ENCODE measurements at places on chromosomes 2 and 18. TPM values are rescaled to one million over a fixed set of nuclear protein-coding genes. Genes with fewer than 3 reads are reported as not detected.

- no peak overlapping the region for H3K27ac ChIP-seq
- no peaks in the 10 kb centered on the region for H3K4me1 ChIP-seq
- DNase-seq = no peak
- no peak overlapping the region for H3K4me3 ChIP-seq
Measured at GRCh38 chr2:150787353-150788093, 300.1 kb upstream of the RND3 start.

DNA sequence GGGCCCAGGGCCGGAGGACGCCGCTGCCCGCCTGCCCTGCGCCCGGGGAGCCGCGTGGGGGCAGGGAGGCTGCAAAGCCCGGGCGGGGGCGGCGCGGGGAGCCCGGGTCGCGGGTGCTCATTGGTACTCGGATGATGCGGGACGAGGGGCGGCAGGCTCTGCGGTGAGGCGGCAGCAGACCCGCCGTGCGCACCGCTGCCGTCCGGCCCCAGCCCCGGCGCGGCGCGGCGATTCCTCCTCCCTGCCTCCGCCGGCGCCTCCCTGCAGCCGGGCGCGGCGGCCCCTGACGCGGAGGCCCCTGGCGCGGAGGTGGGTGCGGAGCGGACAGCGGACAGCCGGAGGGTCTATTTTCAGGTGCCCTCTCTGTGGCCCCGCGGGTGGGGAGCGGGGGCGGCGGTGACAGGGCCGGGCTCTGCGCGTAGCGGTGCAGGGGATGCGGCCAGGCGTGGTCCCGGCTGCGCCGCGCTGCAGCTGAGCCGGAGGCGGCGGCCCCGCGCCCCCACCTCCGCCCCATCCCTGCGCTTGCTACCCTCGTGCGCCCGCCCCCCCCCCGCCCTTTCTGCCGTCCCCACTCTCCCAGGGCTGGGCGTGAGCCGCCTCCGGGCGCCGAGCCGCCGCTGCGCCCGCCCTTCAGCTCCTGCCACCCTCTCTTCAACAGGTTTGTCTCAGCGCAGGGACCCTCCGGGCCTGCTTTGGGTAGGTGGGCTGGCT lies 640 bp downstream of the SPTBN1 start:
- DNase-seq = no peak
- peaks cover 34% of the 10 kb centered on the region for H3K4me1 ChIP-seq
- peak overlapping the region; percentile 92 for H3K27ac ChIP-seq
- peak overlapping the region; percentile 95 for H3K4me3 ChIP-seq
- H3K27me3 ChIP-seq = no peaks in the 10 kb centered on the region

DNA sequence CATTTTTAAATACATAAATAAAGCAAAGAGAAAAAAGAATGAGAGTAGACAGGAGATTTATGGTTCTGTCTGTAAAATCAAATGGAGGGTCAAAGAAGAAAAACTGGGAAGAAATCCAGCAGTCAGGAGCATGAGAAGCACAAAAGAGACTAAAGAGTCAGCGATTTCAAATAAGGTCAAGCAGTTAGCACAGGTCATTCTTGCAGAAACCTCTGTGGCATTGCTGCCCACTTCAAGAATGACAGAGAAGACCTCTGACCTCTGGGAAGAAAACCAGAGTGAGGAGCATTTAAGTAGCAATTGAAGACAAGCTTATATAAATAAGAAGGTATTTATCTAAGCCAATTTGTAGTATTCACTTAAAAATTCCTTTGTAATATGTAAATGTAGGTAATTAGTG lies 172.0 kb upstream of the SPOPL start:
- H3K4me1 ChIP-seq = no peaks in the 10 kb centered on the region
- no peak overlapping the region for H3K4me3 ChIP-seq
- H3K36me3 ChIP-seq = no peaks in the 10 kb centered on the region
- H3K27me3 ChIP-seq = no peaks in the 10 kb centered on the region

Gene PTH2R
- not detected for total RNA-seq

DNA sequence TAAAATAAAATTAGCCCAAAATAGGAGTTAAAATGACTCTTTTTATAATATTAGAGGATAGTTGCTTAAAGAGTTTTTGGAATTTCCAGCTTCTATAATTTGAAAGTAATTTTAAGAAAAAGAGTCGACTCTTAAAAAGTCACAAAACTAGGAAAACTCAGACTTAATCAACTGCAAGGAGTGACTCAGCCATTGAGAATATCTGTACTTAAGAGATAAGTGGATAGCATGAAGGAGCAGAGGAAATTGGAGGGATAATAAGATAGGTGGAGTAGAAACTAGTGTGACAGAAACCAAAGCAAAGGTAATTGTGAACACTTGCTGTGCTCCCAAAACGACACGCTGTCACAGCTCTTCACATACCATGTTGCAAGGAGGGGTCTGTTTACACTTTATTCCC lies 8.4 kb downstream of the RSAD2 start:
- no peak overlapping the region for H3K27ac ChIP-seq
- no peaks in the 10 kb centered on the region for H3K27me3 ChIP-seq
- H3K4me1 ChIP-seq = no peaks in the 10 kb centered on the region
- no peaks in the 10 kb centered on the region for H3K36me3 ChIP-seq

DNA sequence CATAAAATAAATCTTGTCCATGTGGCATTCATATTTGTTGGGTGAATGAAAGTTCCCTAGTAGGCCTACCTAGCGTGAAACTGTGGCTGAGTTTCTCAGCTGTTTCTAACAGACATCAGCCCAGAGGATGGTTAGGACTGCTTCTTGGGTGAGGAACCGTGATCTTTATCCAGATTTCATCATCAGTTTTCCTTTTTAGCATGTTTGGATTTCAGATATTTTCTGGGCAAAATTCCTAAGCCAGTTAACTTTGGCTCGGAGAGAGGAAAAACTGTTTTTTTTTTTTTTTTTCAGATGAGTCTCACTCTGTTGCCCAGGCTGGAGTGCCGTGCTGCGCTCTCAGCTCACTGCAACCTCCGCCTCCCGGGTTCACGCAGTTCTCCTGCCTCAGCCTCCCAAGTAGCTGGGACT lies 53.5 kb downstream of the DGKD start:
- H3K27me3 ChIP-seq = no peaks in the 10 kb centered on the region
- no peak for DNase-seq
- H3K36me3 ChIP-seq = no peaks in the 10 kb centered on the region
- no peak overlapping the region for H3K27ac ChIP-seq
- H3K4me3 ChIP-seq = no peak overlapping the region
- H3K4me1 ChIP-seq = peaks cover 13% of the 10 kb centered on the region

Gene UGT1A1
- 0.98 TPM for total RNA-seq

DNA sequence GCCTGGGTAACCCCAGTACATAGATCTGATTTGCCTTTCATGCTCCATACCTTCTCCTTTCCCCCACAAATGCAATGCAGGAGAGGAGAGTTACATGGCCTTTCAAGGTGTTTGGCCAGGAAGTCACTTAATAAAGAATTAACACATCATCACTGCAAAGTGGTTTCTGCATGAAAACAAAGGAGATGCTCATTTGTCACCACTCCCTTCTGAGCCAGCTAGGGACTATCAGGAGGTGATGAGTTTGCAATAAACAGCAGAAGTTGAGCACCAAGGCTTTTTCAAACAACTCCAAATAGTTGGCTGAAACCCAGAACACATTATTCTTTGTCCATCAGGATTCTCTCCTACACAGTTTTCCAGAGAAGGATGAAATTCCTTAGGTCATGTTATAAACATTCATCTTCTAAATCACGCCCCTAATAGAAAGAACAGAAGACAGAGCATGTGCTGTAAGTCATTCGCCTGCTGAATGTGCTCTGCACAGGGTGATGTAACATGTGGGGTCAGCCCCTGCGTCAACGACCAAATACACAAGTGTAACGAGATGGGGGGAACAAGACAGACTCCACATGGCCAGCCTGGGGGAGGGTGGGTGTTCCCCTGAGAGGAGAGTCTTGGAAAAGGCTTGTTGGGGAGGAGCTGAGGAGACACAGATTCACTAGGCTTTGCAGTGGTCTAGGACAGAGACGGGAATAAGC lies 87.3 kb upstream of the RMDN2 start:
- H3K4me1 ChIP-seq = no peaks in the 10 kb centered on the region
- peak; percentile 94 for DNase-seq
- H3K4me3 ChIP-seq = no peak overlapping the region
- H3K27ac ChIP-seq = peak overlapping the region; percentile 34
- H3K27me3 ChIP-seq = no peaks in the 10 kb centered on the region

- H3K27ac ChIP-seq = peak overlapping the region; percentile 91
- H3K4me1 ChIP-seq = peaks cover 54% of the 10 kb centered on the region
- no peak for DNase-seq
- no peaks in the 10 kb centered on the region for H3K27me3 ChIP-seq
- H3K36me3 ChIP-seq = no peaks in the 10 kb centered on the region
- no peak overlapping the region for H3K4me3 ChIP-seq
Measured at GRCh38 chr2:69773206-69773605, 31.3 kb downstream of the ANXA4 start.

Measured in vagina (tissue), 2 donors.